ENCODE measurements at places on chromosomes 5 and 9.
A peak's percentile ranks its signal among the peaks of the same experiment; 100 is the strongest.

- no peak for DNase-seq
Observed at GRCh38 chr5:172380301-172380986, 73.9 kb downstream of the SH3PXD2B start.

DNA sequence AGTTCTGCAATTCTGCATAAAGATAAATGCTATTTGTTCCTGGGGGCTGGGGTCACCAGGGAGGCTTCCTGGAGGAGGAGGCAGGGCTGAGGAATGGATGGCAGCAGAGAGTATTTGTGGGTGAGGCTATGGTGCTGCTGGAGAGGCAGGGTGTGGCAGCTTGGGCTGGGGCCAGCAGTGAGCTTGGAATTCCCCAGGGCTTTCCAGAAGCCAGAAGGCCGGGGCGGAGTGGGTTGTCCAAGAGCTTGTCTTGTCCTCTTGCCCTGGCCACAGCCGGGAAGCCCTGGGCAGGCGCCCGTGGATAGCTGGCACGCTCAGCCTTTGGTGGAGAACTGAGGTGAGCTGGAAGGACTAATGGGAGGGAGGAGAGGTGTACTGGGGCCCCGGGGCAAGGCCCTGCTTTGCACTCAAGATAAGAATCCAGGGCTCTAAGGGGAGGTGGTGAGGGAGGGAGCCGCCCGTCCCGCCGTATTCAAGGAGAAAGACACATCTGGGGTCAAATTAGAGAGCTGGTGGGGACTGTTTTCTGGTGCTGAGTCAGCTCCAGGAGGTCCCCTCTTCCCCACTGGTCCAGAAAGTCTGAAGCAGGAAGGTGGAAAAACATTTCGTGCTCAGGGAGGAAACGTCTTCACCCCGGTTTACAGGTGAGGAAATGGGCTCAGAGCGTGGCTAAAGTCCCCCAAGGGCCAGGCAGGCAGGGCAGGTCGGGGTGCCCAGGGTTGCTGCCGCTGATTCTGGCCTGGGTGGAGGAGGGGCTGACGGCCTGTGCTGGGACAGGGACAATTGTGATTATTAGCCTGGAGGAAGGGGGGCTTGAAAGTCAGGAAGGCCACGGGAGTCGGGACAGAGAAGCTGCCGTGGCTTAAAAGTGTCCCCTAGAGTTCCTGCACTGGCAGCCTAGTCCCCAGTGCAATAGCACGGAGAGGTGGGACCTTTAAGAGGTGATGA lies 26.9 kb upstream of the CNOT6 start:
- DNase-seq = no peak

- peak; percentile 18 for DNase-seq
Observed at GRCh38 chr5:99004960-99005359, 76.2 kb upstream of the CHD1 start.

DNA sequence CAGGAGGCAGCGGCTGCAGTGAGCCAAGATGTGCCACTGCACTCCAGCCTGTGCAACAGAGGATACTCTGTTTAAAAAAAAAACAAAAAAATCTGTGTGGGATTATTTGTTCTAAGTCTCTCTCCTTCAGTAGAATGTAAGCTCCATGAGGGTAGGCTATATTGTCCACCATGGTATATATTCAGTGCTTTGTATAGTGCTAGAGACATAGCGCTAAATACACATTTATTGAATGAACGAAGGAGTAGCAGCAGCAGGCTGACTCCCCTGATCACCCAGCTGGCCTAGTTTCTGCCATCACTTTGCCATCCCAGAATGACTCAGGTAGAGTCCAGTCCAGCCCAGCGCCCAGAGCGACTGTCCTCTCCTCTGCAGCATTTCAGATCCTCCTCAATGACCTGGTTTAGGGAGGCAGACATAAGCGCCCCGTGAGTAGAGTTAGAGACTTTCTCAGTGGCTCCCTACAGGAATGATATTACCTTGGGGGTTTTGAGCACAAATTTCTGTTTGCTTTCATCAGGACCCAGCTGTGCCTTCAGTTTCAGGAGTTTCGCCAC lies 716 bp downstream of the HARS1 start:
- DNase-seq = no peak

GRCh38 chr9:114412048-114412683 lies 24.4 kb upstream of the AKNA start:
- no peak for DNase-seq

DNA sequence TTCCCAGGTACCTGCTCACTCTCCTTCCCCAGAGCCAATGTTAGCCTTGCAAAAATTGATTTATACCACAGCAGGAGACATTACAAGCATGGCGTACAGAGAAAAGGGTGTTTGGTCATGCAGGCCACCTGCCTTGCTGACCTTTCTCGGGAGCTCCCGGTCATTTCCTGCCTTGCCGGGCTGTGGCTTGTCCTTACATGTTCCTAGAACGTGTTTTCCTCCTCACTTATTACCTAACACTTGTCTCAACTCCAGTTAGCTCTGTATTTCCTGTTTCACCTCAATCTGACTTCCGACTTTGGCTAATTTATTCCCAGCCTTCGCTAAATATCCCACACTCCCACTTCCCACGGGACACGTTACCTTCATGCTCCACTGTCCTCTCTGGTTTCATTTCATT lies 282.5 kb downstream of the ICE1 start:
- no peak for DNase-seq

GRCh38 chr5:127042593-127042992 lies 12.2 kb upstream of the MARCHF3 start:
- no peak for DNase-seq

DNA sequence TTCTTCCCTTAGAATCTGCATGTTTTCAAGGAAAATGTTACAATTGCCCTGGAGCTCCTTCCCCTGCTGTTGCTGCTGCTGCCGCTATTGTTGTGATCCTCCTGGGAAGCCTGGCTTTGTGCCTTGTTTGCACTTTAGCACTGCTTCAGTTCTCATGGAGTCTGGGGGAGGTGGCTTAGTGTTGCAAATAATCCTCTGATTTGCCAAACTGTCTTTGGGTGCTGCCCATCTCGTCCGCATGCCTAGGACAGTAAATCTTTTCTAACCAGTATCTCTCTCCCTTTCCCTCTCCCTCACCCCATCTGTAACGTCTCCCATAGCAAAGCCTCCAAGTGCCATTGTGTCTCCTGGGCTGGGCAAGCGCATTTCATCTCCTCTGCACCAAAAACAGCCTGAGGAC lies 30.3 kb downstream of the FAM240B start:
- DNase-seq = no peak

DNA sequence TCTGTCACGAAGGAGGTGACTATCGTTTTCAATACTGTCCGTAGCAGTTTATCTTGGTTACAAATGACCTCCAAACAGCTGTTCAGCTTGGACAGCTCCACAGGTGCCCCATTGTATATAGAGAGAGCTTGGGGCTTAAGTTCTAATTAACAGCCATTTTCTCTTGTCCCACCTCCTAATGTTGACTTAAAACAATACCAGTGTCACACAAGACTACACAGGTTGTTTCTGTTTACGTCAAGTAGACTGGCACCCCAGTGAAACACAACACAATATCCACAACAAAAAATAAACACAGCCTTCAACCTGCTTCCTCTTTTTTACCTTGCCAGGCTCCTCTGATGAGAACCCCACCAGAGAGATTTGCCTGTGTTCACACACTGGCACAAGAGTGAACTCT lies 39.8 kb upstream of the TLE1 start:
- DNase-seq = no peak

- no peak for DNase-seq
Observed at GRCh38 chr9:130905125-130905901, 8.7 kb upstream of the QRFP start.

- DNase-seq = no peak
Observed at GRCh38 chr5:100757618-100758017, 145.5 kb downstream of the ST8SIA4 start.

GRCh38 chr9:26725573-26725972 lies 167.0 kb downstream of the CAAP1 start:
- DNase-seq = no peak

GRCh38 chr5:63959177-63959982 lies 2.9 kb downstream of the HTR1A start:
- DNase-seq = no peak

DNA sequence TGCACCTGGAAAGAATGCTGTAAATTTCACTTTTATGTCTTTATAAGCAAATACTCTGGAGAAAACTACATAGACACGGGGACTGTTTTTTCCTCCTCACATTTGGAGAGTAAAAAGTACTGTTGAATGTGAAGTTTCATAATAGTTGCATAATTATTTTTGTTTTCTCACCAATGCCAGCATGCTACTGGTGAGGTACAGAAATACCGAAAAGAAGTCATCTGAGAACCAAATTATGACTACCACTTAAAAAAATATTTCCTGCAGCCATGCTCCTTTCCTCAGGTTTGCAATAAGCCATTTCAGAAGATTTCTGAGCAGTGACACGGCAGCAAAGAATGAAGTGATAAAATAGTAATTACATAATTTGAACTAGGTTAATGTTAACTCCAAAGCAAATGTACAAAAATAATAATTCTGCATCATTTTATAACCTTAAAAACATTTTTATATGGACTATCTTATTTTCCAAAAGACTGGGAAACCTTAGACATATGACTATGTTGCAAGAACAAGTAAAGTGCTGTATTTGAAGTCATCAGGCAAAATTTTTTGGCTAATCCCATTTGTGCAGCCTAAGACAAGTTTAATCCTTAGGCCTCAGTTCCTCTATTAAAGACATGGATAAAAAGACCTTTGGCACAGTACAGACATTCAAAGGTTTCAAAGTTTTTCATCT lies 144.7 kb downstream of the PCSK1 start:
- no peak for DNase-seq

- no peak for DNase-seq
Observed at GRCh38 chr9:105735366-105735765, 41.0 kb downstream of the TMEM38B start.

- no peak for DNase-seq
Observed at GRCh38 chr9:78866207-78867132, 569.5 kb downstream of the PSAT1 start.

DNA sequence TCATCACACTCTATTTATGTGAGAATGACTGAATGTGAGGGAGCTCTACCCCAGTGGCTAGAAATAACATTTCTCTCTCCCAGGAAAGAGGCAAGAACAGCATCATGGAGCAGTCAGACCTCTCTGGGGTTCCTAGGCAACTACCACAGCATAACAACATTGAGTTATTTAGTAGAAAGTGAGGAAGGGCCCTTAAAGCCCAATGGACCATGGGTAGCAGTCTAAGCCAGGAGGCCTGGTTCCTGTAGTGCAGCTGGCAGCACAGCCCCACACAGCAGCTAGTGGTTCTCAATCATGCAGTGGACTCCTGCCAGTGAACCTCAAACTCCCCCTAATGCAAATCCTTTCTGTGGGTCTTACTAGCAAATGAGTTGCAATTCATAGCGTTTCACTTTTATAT lies 55.3 kb downstream of the SPEF2 start:
- DNase-seq = peak; percentile 57
